ENCODE measurements at places on chromosomes 4 and X.

GRCh38 chrX:13652287-13652793, 601 bp upstream of the TCEANC start:
- no peak for DNase-seq

- DNase-seq = peak; percentile 67
Measured at GRCh38 chr4:121950212-121950679, 1.6 kb downstream of the TRPC3 start.

DNA sequence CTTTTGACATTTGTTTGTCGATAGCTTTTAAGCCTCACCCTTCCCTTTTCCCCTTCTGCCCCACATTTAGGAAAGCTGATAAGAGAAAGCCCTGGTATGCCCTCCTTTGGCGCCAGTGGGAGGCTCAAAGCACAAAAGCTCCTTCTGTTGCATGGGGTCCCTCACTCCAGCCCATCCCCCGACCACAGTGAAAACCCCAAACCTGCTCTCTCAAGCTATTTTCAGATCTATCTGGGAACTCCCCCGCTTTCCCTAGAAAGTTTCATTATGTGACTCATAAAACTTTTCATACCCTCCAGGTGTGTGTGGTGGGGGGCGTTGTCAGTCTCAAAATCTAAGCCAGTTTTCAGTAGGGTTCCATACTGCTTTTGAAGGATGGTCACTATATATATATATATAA, 259.0 kb upstream of the PCDH7 start:
- DNase-seq = no peak

DNA sequence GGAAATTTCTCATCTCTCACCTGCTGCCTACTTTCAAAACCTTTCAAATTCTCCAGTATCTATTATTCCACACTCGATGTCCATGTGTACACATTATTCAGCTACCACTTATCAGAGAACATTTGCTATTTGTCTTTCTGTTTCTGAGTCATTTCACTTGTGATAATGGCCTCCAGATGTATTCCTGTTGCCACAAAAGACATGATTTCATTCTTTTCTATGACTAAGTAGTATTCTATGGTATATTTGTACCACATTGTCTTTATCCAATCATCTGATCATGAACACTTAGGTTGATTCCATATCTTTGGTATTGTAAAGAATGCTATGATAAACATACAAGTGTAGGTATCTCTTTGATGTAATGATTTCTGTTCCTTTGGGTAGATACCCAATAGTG, 310.1 kb upstream of the SPOCK3 start:
- no peak for DNase-seq

DNA sequence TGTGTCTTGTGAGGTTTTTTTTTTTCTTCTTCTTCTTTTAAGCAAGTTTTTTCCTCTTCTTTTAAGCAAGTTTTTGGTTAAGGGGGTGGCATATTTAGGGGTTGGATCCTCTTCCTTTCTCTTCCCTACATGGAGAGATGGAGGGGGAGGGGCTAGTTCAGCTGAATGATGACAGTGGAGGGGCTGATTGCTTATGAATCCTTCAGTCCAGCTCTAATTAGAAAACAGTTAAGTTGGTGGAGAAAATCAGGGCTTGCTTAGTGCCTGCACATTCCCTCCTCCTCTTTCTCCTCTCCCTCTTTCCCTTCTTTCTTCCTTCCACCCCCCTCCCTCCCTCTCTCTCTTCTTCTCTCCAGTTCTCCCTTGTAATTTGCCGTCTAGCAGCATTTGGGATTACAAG, 4.4 kb upstream of the HAND2 start:
- DNase-seq = no peak

DNA sequence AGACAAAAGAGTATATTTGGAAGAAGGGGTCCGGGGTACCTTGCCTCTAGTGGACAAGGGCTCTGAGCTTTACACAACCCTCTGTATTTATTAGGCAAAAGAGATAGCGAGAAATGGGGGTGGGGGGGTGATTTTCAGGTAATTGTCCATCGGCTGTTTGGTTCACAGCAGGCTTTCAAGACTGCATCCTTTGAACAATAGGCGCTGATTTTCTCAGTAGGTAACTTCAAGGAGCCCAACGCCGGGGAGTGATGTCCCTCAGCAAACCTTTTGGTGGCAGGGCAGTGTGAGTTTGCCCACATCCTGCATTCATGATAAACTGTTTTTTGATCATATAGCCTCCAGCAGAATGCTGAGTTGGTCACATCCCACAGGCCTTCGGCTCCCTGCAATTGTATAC, 61.6 kb downstream of the KDM5C start:
- DNase-seq = no peak

DNA sequence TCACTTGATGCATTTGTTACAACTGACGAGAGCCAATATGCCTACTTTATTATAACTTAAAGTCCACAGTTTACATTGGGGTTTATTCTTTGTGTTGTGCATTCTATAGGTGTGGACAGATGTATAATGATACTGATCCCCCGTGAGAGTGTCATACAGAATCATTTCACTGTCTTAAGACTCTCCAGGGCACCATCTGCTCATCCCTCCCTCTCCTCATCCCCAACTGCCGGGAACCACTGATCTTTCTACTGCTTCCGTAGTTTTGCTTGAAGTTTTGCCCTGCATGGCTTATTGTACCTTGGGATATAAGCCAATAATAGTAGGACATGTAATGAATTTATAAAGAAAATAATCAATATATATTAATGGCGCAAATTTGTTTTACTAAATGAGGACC, 137.8 kb upstream of the MSX1 start:
- no peak for DNase-seq

DNA sequence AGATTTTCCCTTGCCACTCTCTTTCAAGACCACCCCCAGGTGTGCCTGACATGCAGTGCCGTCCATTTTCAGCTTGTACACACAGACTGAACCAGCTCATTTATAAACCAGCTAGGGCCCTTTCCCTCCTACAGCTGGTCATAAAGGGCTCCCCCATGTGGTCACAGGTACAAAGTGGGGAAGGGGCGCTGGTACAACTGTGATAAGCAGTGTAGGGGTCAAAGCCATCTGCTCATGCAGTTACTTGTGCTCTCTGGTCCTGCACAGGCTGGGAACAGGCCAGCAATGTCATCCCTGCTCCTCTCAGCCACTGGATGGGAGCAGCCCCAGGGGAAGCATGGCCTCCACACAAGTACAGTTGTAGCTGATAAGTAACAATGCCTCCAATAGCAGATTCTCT, 20.6 kb downstream of the GABRQ start:
- DNase-seq = no peak

DNA sequence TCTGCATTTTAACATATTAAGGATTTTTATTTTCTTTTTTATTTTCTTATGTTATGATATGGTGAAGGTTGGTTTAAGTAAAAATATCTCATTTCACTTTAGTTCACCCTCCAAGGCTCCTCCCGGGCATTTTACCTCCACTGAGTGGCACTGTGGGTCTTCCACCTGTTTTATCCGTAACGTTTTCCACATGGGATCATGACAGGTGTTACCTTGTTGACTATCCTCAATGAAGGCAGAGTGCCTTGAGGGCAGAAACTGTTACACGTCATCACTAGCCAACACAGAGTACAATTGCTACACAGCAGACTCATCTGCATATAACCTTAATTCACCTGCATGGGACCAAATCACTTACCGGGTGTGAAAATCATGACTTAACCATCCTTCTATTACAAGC, 105.8 kb downstream of the GEMIN8 start:
- DNase-seq = no peak

GRCh38 chr4:70712604-70713452, 8.9 kb upstream of the RUFY3 start:
- no peak for DNase-seq

DNA sequence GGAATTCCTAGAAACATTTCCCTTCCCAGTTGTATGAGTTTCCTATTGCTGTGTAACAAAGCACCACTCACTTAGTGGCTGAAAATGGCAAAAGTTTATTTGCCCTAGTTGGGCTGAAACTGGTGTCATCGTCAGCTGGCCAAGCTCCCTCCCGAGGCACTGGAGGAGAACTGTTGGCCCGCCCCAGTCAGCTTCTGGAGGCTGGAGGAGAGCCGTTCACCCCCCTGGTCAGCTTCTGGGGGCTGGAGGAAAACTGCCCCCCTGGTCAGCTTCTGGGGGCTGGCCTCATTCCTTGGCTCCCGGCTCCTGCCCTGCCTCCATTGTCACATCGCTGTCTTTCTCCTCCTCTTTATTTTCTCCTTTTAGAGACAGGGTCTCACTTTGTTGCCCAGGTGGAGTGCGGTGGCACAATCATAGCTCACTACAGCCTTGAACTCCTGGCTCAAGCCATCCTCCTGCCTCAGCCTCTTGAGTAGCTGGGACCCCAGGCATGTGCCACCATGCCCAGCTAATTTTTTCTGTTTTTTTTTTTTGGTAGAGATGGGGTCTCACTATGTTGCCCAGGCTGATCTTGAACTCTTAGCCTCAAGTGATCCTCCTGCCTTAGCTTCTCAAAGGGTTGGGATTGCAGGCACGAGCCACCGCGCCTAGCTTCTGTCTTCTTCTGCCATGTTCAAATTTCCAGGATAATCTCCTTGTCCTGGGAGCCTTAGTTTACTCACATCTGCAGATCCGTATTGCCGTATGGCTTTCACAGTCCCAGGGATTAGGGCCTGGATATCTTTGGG, 3.2 kb downstream of the RGS12 start:
- DNase-seq = no peak

DNA sequence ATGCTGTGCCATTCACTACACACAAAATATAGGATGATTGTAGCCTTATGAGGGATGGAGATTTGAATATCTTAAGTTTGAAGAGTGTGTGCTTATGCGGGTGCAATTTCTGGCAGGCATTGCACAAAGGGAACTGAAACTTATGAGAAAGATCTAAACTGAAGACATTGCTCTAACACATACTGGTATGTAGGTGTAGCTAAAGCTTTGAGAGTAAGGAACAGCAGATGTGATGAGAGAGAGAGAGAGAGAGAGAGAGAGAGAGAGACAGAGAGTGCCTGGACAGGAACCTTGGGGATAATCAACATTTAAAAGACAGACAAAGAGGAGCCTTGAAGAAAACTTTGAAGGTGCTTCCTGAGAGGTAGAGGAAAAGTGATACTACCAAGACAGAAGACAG, 379.7 kb downstream of the SPRY1 start:
- no peak for DNase-seq

DNA sequence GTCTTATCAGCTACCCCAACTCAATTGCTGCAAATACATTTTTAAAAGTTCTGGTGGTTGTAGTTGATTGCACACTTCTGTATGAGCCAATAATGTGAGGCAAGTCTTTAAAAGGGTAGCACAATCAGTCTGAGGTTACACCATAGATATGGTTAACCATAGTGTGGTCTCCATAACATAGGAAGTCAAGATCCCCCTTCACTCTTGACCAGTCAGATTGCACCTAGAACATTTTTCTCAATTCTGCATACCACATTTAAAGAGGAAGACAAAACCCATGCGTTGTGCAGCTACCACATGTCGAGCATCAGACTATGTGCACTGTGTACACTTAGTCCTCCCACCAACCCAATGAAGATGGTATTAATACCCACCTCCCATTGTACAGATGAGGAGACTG, 26.5 kb upstream of the CYBB start:
- DNase-seq = no peak

DNA sequence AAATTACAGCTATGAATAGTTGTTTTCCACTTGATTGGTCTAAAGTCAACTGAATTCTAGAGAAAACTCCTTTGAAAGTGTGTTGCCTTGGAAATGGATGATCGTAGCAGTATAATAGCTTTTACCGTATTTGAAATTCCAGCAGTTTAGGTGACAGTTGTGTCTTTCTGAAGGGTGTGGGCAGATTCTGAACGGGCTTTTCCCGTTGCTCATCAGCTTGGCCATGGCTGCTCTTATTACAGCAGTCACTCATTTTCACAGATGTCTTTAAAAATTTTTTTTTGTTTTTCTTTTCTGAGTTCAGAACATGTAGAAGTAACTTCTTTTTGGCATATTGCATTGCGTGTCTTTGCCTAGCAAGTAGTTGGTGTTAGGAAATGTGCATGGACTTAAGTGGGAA, 69.6 kb upstream of the SLC4A4 start:
- no peak for DNase-seq

GRCh38 chr4:137630252-137630651, 98.0 kb upstream of the PCDH18 start:
- no peak for DNase-seq

DNA sequence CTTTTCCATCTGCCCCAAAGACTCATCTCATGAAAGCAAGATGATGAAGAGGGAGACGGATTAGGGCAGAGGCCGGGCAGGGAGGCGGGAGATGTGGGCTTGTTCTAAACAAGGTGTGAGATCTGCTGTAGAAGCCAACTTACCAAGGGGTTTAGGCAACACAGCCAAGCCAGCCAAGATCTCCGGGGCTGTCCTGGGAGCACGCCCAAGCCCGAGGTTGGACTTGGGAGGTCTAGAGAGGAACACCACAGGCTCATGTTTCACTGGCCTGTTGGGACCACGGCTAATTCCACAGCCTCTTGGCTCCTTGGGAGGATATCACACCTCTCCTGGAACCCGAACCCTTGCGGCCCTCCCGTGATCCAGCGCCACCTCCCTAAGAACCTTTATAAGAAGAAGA, 171.4 kb downstream of the CRLF2 start:
- no peak for DNase-seq

GRCh38 chr4:126364311-126364911, 1049.7 kb downstream of the FAT4 start:
- DNase-seq = no peak

GRCh38 chr4:47733302-47734175, 104.3 kb downstream of the CORIN start:
- DNase-seq = no peak

DNA sequence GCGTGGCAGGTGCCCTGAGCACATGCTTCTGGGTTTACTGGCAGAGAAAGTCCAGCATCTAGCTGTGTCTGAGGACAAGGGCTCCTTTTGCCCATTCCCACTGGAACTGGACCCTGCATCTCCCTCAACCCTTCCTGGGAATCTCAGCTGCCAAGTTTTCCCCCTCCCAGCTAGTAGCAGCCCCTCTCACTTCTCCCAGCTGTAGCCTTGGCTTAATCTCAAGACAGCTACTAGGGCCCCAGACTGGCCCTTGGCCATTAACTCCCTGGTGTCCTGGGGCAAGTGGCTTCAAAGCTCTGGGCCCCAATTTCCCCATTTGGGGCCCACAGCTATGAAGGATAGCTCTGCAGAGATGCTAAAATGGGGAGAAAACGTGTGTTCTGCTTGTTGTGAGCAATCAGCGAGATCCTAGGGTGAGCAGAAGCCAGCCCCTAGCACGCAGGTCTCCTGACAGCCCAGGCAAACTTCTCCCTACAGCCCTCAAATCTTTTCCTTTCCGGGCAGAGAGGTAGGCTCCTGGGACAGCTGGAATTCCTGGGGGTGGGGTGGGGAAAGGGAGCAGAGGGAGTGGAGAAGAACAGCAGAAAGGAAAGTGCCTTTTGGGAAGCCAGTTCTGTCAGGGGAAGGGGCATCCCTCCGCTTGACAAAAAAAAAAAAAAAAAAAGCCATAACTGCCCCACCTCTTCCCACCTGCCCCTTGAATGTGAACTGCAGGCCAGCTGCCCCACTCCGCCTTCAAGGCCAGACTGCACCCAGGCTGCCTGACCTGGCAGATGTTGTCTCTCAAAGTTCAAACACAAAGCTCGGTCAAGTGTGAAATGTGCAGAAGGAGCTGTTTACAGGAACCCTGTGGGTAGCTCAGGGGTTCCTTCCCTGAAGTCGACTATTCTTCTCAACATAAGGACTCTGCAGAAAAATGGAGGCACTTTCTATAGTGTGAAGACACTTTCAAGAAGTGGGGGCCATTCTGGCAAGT, 16.6 kb downstream of the FGD1 start:
- no peak for DNase-seq
